ENCODE measurements at places on chromosomes 7 and 10.

- DNase-seq = no peak
Observed at GRCh38 chr7:137390076-137390475, 46.5 kb upstream of the PTN start.

GRCh38 chr7:81573128-81573527, 196.7 kb downstream of the HGF start:
- no peak for DNase-seq

- peak; percentile 10 for DNase-seq
Observed at GRCh38 chr7:158740657-158741293, 36.2 kb upstream of the NCAPG2 start.

DNA sequence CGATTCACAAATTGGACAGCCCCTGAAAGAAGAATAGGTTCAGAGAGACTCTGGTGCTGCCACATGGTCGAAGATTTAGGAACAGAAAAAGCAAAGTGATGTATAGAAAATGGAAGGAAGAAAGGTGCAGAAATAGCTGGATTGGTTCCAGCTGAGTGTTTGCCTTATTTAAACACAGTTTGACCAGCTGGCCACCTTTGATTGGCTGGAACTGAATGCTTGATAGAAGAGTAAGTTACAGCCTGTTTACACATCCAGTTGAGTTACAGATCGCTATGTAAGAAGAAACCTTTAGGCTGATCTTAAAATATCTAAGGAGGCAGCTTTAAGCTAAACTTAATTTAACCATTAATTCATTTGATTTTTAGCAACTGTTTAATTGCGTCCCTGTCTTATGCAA, 40.3 kb upstream of the KAT6B start:
- DNase-seq = no peak

- DNase-seq = no peak
Observed at GRCh38 chr10:97059006-97059871, 126.5 kb downstream of the SLIT1 start.

- no peak for DNase-seq
Observed at GRCh38 chr10:75029857-75030256, 81.6 kb upstream of the SAMD8 start.

GRCh38 chr7:81676813-81677212, 93.0 kb downstream of the HGF start:
- DNase-seq = no peak

Data from dermis microvascular lymphatic vessel endothelial cell (primary cell).